ENCODE measurements at places on chromosomes 16 and 17.

GRCh38 chr16:55622930-55623561 is 32.7 kb upstream of the SLC6A2 start:
- DNase-seq: no peak

DNA sequence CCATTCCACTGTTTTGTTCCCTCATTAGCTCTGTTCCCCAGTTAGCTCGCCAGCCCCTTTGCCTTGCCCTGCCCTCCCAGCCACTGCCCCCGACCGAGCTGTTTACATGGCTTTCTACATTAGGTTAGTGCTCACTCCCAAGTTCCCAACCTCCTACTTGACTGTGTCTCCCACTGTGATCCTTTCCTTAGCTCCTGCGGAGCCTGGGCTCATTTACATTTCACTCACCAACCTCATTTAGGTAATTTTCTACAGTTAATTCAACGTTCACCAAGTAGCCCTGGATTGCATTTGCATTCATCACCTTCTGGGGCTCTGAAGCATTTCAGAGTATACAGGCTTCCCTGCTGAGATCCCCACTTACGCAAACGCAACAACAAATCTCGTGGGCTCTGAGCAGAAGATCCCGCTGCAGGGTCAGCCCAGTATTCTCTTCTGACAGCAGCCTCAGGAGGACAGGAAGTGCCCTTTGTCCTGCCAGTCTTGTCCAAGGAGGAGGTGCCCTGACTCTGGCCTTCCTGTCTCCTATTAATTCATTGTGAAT is 325.8 kb upstream of the CCL2 start:
- DNase-seq: no peak

DNA sequence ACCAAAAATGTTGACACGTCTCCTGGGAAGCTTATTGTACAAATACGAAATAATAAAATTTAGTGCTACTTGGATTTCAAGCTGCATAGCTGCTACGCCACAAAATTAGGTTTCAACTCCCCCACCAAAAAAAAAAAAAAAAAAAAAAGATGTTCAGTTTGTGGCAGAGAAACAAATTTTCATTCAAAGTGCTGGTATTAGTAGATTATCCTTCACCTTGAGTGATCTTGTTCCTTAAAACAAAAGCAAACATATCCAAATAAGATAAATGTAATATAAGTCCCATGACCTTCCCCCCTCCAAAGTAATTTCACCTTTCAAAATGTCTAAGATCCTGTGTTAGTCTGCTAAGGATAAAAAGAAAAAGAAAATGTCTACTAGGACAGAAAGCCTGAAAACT is 2.2 kb downstream of the TOB1 start:
- DNase-seq: no peak

GRCh38 chr16:266258-267164 is 9.2 kb downstream of the RGS11 start:
- DNase-seq: no peak

- DNase-seq: peak; percentile 74
Observed at GRCh38 chr17:7440834-7441195, 1.5 kb downstream of the FGF11 start.

- DNase-seq: no peak
Observed at GRCh38 chr17:57396511-57396921, 140.2 kb downstream of the MSI2 start.

DNA sequence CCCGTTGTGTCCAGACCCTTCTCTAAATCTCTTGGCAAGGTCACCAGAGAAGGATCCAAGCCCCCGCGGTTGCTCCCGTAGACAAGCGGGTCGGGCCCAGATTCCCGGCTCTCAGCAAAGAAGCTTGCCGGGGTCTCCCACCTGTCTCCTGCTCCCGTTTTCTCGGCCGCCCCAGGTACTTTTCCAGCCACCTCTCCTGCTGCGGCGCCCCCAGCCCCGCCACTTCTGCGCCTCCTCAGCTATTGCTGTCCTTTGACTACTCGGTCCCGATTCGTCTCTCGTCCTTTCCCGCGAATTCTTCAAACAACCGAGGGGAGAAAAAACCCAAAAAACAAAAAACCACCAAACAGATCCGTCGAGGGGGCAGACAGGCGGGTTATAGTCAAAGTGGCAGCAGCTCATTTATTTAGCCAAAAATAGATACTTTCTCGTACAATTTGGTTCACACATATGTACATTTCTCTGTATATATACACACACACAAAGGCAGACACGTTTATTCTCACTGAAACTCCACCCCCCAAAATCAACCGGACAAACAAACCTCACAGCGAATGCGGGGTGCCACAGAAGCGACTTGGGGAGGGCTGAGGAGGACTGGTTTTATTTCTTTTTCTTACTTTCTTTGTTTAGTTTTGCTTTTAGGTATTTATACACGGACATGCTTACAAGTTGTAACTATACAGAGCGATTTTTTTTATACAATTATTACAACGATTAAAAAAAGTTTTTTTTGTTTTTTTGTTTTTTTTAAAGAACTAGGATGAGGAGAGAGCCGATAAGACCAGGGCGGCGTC is 3.5 kb downstream of the IRX3 start:
- DNase-seq: no peak

DNA sequence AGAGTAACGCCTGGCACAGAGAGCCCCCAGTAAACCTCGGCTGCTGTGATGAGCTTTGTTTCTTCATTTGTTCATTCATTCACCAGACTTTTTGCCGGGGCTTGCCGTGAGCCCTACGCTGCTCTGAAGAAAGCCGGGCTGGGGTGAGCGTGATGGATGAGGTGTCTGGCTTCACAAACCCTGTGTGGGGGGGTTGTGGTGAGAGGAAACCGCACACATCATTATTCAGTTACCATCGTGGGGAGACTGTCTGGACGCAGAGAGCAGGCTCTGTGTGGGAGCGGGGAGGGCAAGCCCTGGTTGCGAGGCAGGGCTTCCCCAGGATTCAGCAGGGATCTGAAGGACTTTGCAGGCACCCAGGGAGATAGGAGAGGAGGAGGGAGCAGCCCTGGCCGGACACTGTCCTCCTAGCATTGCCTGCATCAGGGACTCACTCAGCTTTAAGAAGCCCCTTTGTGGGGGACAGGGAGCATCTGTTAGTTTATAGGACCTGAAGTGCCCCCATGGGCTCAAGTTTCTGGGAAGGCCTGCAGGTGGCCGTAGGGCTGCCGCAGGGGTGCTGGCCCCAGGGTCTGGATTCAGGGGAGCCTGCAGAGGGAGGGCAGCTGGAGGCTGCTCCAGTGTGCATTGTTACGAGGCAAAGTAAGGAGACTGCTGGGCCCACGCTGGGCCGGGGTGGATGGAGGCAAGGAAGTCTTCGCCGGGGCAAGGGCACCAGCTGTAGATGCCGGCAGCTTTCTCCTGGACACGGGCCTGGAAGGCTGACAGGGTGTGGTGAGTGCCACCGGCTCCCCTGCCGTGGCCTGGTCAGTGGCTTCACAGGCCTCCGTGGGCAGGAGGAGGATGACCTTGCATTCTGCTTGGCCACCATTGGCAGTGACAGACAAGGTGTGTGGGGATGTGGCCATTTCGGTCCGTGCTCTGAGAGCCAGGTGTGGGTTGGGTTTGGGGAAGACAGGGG is 334.5 kb downstream of the SEC14L1 start:
- DNase-seq: peak; percentile 97

DNA sequence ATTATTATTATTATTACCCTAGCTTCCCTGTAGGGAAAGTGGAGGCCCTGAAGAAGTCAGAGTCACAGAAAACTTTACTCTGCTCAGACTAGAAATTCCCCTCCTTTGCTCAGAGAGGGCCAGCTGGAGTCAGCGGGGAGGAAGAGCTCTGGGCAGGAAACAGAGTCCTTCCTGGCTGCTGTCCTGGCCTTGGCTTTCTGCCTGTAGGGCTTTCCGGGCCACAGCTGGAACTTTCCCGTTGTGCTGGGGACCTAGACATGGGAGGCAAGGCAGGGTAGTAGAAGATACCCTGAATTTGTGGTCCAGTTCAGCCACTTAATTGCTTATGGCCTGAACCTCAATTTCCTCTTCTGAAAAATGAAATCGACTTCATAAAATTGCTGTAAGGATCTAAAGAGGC is 14.0 kb upstream of the CCL2 start:
- DNase-seq: peak; percentile 22

- DNase-seq: no peak
Observed at GRCh38 chr16:58389724-58390123, 2.5 kb upstream of the GINS3 start.

DNA sequence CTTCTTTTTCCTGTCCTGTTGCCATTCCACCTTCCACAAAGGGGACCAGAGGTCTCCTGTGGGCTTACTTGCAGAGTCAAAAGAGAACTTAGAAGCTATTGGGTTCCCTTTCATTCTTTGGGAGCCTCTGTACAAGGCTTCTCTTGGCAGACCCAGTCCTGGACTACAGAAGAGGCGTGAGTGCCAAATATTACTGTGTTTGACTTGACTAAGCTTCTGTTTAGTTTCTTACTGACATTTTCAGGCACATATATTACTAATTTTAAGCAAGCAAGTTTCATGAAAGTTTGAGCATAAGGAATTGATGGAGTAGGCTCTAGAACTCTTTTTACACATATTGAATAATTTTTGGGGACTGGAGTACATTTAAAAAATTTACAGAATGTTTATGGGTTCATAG is 254.4 kb downstream of the HAPSTR1 start:
- DNase-seq: no peak

GRCh38 chr16:61842666-61843065 is 193.6 kb downstream of the CDH8 start:
- DNase-seq: no peak

DNA sequence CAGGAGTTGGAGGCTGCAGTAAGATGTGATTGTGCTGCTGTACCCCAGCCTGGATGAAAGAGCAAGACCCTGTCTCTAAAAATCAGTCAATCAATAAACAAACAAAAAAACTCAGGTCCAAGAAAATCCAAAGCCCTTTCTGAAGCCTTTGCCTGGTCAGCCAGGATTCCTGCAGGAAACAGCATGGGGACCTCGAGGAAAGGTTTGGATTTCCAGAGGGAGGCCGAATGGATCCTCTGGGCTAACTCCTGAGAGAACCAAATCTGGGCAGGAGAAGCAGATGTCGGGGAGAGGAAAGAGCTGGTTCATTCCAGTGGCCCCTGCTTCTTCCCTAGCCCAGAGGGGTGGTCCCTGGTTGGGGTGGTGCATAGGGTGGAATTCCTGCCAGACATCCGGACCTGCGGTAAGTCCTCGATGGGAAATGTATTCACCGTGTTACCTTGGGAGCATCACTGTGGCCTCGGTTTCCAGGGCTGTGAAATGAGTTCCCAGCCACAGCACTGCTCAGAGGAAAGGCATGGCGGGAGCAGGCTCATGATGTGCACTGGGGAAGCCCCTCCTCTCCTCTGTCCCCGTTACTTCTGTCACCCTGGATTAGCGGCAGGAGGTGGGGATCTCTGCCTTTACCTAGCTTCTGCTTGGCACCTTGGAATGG is 75.1 kb downstream of the CYLD start:
- DNase-seq: no peak

DNA sequence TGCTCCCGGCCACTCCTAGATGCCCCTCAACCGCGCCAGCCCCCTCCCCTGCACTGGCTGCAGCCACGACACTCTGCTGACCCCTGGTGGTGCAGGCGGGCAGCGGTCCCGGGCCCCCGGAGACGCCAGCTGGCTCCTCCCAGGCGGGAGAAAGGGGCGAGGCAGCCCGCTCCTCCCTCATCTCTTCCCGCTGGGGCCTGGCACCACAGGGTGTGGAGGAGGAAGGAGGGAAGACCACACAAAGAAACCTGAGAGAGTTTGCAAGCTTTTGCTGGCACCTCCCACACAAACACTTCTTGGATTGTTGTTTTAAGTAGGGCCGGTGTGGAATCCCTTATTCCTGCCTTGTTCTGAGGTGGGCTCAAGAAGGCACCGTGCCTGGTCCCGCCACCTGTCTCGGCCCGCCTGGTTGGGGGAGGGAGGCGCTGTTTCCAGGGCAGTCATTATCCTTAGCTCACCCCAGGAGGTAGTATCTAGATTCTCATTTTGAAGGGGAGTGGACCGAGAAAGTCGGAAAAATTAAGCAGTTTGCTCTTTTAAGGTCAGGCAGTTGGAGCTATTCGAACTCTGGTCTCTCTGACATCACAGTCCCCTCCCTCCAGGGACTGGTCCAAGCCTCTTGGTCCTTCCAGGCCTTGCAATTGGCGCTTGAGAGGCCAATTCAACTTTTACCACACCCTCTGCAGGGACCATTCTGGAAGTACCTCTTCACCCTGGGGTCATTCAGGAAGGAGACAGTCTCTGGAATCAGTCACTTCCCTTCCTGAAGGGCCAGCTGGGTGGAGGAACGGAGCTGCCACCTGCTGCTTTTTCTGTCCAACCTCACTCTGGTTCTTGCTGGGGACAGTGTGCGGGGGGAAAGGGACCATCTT is 959 bp upstream of the ANKRD13B start:
- peak; percentile 79 for DNase-seq

DNA sequence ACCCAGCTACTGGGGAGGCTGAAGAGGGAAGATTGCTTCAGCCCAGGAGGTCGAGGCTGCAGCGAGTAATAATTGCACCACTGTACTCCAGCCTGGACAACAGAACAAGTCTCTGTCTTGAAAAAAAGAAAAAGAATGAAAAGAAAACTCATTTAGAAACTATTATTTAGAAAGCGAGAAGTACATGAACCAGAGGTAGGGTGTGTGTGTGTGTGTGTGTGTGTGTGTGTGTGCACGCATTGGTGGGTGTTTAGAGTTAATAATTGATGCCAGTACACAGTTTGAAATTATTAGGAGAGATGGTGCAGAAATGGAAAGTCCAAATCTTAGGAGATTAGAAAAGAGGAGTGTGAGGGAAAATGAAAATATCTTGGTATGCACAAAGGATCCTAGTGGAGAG is 106.6 kb downstream of the MRTFB start:
- no peak for DNase-seq

DNA sequence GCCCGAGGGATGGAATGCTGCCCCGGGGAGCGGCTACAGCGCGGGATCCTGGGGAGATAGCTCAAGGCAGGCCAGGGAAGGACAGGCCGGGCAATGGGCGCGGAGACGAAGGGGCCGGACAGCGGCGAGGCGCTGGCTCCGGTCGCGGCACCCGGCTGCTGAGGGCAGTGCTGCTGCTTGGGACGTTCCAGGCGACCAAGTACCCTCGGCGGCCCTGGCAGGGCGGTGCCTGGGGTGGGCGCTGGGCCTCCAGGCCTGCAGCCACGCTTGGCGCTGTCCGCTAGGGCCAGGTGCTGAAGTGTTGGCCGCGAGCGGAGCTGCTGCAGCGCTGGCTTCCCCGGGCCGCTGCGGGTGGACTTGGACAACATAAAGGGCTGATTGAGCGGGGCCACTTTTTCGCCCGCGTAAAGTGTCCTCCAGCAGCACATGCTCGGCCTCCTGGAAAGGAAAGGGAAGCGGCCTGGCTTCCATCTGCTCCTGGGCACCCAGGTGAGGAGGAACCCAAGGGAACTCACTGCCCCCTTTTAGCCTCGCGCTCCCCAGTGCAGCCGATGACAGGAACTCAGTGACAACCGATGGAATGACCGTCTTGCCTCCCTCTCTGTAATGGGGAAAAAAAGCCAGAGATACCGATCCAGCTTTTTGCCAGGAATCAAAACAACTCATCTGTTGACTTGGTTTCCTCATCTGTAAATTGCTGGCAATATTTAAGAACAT is 23.7 kb downstream of the CLEC3A start:
- DNase-seq: peak; percentile 43

GRCh38 chr16:87727346-87727745 is 38.4 kb downstream of the KLHDC4 start:
- no peak for DNase-seq

- no peak for DNase-seq
Observed at GRCh38 chr17:21843318-21843865, 151.1 kb downstream of the KCNJ18 start.

- no peak for DNase-seq
Observed at GRCh38 chr16:67537636-67538591, 9.3 kb downstream of the RIPOR1 start.

GRCh38 chr16:1678500-1679098 is 520 bp downstream of the JPT2 start:
- DNase-seq: peak; percentile 20
